ENCODE measurements at places on chromosomes 5 and 9.

GRCh38 chr9:101054657-101055056, 26.1 kb downstream of the PLPPR1 start:
- DNase-seq: no peak

- DNase-seq: no peak
Observed at GRCh38 chr5:158502686-158503085, 597.0 kb downstream of the EBF1 start.

DNA sequence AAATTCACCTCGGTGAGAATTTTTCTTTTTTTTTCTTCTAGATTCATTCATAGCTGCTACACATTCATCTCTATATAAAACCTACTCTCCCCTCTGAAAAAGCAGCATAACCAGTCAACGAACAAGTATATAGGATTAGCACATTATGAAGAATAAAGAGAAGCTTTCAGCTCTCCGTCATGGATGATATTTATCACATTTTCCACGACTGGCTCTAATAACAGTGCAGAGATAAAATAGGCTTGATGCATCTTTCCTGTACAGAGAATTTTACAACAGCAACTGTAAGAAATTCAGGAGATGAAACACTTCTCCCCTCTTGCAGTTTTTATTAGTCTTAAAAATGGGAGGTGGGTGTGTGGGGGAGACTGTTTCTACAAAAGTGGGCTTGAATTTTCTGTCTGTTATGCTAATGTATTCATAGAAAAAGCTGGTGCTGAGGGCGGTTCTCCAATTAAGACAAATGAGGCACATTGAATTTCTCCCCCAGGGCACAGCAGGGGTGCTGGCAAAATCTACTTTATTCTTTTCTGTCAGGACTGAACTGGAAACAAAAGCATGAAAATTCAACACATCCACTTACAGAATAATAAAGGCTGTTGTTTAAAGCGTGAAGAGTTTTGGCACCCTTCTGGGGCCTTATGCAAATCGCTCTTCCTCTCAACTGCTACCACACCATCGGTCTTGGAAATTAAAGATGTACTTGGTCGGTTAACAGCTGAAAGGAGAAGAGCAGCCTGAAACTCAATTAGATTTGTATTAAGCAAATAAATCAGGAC, 233.9 kb upstream of the ZNF608 start:
- no peak for DNase-seq

DNA sequence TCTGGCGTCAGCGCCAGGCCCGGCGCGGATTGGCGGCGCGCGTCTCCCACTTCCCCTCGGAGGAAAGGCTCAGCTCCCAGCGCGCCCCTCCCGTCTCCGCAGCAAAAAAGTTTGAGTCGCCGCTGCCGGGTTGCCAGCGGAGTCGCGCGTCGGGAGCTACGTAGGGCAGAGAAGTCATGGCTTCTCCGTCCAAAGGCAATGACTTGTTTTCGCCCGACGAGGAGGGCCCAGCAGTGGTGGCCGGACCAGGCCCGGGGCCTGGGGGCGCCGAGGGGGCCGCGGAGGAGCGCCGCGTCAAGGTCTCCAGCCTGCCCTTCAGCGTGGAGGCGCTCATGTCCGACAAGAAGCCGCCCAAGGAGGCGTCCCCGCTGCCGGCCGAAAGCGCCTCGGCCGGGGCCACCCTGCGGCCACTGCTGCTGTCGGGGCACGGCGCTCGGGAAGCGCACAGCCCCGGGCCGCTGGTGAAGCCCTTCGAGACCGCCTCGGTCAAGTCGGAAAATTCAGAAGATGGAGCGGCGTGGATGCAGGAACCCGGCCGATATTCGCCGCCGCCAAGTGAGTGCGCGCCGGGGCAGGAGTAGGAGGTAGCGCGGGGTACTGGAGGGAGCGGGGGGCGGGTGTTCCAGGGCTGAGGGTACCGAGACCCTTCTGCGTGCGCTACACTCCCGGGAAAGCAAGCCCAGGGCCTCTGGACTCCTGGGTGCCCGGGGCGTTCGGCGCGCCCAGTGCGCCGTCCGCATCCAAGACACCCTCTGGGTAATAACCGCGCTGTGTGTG, at the start of gene MSX2:
MSX2 (plus strand) TSS at position 99 of the 777 bp plus-strand sequence; CDS start at position 177, 78 bp downstream.
- peak; percentile 1 for DNase-seq

GRCh38 chr5:172712610-172713009, 58.4 kb downstream of the DUSP1 start:
- DNase-seq: no peak
